Fibroblast of skin of right biceps (primary cell): ENCODE measurements at places on chromosomes 1 and 21.

DNA sequence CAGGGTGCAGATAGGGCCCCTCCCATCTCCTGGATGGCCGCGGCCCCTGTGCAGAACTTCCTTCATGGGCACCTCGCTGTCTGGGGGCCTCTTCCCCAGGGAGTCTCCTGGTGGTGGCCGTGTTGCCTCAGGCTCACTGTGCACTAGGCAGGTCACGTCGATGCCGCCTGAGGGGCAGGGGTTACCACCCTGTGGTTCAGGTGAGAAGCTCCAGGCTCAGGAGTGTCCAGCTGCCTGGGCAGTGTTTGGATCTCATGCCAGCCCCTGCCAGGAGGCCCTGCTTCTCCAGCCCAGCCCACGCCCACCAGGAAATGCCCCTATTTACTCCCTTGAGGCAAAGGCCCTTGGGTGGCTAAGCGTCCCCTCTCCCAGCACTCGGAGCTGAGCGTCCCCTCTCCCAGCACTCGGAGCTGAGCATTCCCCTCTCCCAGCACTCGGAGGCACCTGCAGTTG is 2.1 kb downstream of the ITGB2 start:
- DNase-seq, result no peak

GRCh38 chr1:227541796-227542152 is 21.6 kb upstream of the ZNF678 start:
- DNase-seq, result no peak

DNA sequence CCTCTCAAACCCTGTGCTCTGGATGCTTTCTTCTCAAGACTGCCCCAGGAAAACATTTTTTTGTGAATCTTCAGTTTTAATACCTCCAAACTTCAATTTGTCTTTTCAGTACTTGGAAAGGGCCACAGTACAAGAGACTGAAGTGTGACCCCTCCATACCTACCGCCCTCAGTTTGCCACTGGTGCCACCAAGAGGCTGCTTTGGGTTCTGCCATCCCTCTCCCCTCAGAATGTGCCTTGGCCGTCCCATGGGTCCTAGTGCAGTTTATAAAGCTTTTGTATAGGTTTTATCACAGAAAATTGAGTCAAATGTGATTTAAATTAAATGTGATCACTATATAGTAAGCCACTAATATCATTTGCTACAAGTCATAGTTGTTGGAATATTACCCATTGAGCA is 60.8 kb upstream of the PGD start:
- peak; percentile 37 for DNase-seq

DNA sequence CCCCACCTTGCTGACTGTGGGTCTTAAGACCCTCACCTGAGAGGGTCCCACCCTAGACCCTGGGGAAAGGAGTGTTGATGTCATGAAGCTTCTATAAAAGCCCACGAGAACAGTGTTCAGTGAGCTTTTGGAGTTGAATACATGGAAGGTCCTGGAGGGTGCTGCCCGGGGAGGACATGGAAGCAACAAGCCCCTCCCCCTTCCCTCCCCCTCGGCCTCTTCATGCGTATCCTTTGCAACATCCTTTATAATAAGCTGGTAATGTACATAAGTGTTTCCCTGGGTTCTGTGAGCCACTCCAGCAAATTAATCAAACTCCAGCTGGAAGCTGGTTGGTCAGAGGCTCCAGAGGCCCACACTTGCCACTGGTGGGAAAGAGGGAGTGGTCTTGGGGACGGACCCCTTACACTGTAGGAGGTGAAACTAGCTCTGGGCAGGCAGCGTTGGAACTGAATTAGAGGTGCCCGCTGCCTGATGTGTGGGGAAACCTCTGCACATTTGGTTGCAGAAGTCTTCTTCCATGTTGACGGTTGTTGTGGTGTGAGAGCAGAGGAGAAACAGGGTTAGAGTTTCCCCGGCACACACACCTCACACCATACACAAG is 14.7 kb upstream of the COL6A1 start:
- no peak for DNase-seq

GRCh38 chr1:97841338-97841737 is 79.5 kb downstream of the DPYD start:
- no peak for DNase-seq

GRCh38 chr1:179231923-179232322 is 2.4 kb upstream of the ABL2 start:
- DNase-seq, result peak; percentile 48

- no peak for DNase-seq
Observed at GRCh38 chr1:186463511-186463910, 2.6 kb upstream of the PDC start.

- DNase-seq, result no peak
Observed at GRCh38 chr1:67588178-67588855, 96.7 kb upstream of the GADD45A start.

DNA sequence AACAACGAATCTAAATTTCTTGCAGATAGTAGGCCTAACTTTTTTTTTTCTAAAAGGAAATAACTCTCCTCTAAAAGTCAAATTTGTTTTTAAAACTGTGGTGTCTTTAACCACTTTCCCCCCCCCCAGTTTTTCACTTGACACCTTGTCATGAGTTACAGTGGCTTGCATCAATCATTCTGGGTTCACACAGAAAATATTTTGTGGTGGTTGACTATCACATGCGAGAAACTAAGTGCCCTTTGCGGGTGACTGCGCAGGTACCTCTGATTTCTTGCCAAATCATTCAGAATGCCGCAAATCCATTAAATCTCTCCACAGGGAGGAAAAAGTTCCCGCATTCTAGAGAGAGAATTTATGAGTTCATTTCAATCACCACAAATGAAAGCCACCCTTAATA is 23.8 kb upstream of the SAMSN1 start:
- no peak for DNase-seq
